ENCODE measurements at places on chromosomes 12 and 14.

GRCh38 chr14:72753879-72754400 lies 140.0 kb downstream of the DPF3 start:
- no peak for DNase-seq

- no peak for DNase-seq
These were observed 84.1 kb upstream of the SLC38A2 start for GRCh38 chr12:46456356-46457334.

GRCh38 chr12:77049767-77050353 lies 15.5 kb downstream of the E2F7 start:
- peak; percentile 31 for DNase-seq

GRCh38 chr14:38255408-38255672 lies 553 bp downstream of the CLEC14A start:
- no peak for DNase-seq

- no peak for DNase-seq
These were observed 125.1 kb downstream of the SOX5 start for GRCh38 chr12:23824358-23824757.

DNA sequence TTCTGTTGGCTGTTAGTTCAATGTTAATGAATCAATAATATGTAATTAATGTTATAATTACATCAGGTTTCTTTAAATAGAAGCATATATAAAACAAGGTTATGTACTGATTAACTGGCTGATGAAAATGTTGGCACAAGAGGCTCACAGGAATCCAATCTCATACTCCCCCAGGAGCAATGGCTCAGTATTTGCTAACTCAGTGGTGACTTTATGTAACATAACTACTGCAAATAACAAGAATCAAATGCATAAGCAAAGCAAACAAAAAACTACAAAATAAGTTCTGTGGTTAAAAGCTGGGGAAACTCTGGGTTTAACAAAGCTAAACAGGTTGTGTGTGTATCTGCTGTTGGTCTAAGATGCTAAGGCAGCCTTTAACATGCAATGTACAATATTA lies 27.7 kb upstream of the BBS10 start:
- DNase-seq = no peak

GRCh38 chr14:58177125-58177524 lies 22.8 kb upstream of the ACTR10 start:
- no peak for DNase-seq

DNA sequence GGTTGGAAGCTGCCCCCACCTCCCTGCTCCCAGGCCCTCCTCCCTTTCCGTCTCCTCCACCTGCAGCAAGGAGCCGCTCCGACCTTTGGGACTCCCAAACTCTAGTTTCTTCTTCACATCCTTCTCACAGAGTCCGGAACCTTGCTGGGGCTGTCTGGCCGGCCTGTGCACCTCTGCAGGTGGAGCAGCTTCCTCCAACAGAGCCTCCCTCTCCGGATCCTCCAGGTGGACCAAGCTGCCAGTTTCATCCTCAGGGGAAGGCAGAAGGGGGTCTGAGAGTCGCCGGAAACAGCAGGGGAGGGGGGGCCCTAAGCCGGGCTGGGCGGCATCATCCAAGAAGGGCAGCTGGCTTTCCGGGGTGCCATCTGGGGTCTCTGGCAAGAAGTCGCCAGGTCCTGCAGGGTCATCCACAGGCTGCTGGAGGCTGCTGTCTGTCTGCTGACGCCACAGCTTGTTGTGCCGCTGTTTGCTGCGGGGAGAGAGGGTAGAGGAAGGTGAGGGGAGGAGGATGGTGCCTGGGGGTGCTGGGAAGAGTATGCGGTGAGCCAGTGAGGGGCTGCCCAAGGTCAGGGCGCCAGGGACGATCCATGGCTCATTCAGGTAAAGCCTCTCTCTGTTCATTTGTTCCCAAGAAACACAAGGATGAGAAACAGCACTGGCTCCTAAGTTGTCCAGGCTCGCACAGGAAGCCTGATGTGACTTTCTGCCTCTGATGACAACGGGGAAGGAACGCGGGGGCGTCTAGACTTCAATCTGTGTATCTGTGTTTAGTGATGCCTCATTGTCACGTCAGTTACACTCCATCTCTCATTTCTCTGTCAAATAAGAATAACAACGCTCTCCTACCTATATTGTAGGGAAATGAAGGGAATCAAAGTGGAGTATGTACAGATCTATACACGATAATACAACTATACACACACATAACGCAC lies 61.3 kb upstream of the CORO1C start:
- DNase-seq = no peak

DNA sequence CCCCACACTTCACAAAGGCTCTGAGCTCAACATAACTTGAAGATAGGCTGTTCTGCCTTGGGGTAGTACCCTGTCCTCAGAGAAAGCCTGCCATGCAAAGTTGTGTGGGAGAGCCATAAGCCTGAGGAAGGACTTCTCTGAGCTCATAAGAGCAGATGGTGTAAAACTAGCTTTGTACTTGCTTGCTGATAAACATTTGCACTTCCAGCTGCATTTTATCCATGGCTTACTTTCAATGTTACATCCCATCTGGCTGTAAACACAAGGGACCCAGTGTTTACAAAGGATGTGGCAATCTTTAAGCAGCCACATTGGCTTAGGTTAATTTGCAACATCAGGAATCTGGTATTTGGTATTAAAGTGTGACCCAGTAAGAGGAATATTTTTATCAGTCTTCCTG lies 258.1 kb downstream of the IPO8 start:
- no peak for DNase-seq

DNA sequence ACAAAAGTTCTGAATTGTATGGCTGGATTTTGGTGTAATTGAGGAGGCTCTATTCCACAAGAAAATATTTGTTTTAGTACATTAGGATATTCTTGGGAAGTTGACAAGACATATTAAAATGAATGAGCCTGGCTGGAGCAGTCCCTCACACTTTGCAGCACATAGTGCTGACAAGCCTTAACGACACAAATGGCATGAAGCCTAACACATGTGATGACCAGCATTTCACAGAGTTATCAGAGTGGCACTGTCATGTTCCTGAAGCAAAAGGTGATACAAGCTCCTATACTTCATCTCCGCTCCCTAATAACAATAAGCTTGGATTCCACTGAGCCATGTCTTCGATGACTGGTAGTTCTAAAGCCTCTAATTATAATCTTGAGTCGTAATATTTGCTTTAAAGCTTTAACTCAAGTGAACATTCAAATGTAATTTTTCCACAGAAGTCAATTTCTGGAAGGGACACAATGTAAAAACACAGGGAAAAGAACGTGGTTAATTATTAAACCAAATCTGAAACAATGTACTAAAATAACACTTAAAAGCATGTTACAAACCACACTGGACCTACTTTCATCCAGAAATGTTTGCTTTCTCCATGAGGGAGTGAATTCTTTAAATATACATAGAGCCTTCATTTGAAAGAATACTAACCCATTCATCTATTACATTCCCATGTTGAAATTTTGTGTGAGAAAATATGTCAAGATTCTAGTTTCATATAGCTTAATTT lies 49.6 kb downstream of the GRIP1 start:
- DNase-seq = no peak

DNA sequence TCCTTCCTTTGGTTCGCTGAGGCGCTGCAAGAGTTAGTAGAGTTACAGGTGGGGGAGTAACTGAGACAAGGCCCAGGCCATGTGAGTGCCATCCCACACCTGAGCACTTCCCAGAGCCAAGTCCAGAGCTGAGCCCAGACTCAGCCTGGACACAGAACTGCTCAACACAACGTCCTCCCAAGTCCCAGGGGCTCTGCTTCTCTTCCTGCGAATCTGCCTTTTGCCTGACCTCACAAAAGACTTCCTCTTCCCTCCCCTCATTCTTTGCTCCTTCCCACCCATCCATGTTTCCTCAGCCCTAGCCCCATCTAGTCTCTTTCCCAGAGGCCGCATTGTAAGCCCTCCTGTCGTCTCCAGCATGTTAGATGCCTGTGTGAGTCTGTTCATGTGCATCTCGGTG lies 16.6 kb upstream of the MCRS1 start:
- DNase-seq = no peak

- DNase-seq = no peak
These were observed 44.4 kb upstream of the PNMA1 start for GRCh38 chr14:73758392-73759182.

GRCh38 chr12:41325336-41325735 lies 137.2 kb downstream of the PDZRN4 start:
- DNase-seq = no peak

- DNase-seq = no peak
These were observed 8.7 kb upstream of the METAP2 start for GRCh38 chr12:95465275-95465674.

GRCh38 chr14:61322799-61323290 lies 1.5 kb downstream of the PRKCH start:
- DNase-seq = no peak

GRCh38 chr12:24560192-24560775 lies 388.6 kb downstream of the BCAT1 start:
- DNase-seq = no peak

- DNase-seq = no peak
These were observed 68.3 kb upstream of the FICD start for GRCh38 chr12:108446766-108447165.

DNA sequence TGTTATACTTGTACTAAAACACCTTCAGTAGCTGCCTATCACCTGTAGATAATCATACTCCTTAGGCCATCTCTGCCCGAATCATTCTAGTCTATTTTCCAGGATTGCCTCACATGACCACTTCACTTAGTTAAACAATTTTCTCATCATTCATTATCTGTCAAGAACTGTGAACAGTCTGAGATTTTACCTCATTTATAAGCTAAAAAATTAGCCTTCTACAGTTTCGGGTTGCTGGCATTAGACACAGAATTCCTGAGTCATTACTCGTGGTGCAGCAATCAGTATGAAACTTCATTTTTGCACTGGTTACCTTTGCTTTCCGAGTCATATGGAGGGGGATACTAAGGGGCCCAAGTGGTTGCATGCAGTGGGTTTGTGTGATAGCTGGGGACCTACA lies 57.6 kb upstream of the OTOGL start:
- DNase-seq = no peak

DNA sequence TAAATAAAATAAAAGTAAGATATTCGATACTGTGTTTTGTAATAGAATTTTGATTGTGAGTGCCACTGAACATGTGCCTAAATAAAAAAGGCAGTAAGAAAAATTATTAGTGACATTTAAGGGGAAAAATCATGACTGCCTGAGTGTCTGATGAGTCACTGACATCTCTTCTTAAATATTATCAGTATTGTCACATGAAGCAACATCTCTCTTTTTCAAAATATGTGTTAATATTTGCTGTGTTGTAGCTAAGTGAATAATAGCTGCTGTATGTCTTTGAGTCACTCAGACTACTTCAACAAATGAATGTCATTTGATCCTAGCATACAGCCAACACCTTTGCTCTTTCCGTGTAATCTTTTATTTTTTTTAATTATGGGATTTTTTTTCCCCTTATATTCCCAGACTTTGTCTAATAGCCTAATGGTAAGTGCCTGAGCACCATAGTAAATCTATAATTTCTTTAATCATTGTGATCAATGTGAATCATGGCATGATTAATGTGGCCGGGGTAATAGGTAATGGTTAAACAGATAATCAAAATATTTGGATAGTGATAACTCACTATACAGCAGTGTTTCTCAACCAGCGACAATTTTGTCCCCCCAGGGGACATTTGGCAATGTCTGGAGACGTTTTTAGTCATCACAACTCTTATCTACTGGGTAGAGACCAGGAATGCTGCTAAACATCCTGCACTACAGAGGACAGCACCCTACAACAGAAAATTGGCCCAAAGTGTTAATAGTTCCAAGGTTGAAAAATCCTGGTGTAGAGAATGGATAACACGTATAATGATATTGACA lies 11.7 kb upstream of the OTX2 start:
- no peak for DNase-seq

GRCh38 chr12:94922561-94922960 lies 80.9 kb downstream of the NDUFA12 start:
- no peak for DNase-seq

DNA sequence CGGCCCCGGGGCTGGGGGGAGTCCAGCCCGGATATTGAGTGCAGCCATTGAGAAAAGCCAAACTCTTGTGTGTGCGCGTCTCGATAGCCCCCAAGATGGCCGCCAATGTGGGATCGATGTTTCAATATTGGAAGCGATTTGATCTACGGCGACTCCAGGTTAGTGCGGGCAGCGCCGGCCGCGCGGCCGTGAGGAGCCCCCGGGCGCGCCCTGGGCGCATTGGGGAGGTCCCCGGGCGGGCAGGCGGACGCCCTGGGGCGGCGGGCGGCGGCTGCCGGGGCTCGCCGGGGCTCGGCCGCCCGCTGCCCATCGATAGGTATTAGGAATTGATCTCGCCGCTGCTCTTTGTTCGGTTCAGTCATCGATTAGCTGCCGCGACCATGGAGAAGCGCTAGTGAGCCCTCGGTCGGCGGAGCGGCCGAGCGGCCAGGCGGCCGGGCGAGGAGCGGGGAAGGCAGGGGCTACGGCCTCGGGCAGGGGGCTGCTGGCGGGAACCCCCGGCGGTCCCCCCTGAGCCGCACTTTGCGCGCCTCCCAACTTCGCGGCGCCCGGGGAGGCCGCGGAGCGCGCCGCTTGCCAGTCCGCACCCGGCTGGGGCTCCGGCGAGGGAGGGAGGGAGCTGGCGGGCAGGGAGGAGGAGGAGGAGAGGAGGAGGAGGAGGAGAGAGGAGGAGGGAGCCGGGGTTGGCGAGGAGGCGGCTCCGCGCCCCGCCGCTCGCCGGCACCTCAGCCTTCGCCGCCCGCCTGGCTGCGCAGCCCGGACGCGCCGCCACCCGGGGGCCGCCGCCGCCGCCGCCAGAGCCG lies 113.9 kb upstream of the MYL2 start:
- no peak for DNase-seq

DNA sequence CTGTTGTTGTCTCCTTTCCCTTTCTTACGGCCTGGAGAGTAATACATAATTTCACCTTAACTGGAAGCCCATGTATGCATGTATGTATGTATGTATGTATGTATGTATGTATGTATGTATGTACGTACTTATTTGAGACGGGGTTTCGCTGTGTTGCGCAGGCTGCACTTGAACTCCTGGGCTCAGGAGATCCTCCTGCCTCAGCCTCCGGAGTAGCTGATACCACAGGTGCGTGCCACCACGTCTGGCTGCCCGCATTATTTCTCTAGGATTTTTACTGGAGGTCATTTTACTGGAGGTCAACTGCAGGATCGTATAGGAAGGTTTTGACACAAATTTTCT lies 644 bp upstream of the OS9 start:
- DNase-seq = no peak

DNA sequence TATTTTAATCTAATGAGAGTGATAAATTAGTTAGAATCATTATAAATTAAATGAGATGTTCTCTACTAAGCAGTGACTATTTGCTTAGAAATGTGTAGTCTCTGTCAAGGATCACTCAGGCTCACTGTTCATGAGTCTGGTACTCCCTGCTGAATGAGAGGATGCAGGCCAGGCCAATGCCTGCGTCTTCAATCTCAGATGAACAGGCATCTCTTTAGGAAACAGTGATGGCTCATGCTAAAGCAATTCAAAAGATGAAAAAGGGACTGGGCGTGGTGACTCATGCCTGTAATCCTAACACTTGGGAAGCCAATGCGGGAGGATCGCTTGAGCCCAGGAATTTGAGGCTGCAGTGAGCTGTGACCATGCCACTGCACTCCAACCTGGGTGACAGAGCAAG lies 106.8 kb downstream of the ZFC3H1 start:
- no peak for DNase-seq

GRCh38 chr12:95473231-95473883 lies 595 bp upstream of the METAP2 start:
- DNase-seq = no peak

- no peak for DNase-seq
These were observed 191.6 kb upstream of the TMEM132C start for GRCh38 chr12:128075332-128075731.
